ENCODE measurements at places on chromosomes 3 and 15.
A peak's percentile ranks its signal among the peaks of the same experiment; 100 is the strongest.

DNA sequence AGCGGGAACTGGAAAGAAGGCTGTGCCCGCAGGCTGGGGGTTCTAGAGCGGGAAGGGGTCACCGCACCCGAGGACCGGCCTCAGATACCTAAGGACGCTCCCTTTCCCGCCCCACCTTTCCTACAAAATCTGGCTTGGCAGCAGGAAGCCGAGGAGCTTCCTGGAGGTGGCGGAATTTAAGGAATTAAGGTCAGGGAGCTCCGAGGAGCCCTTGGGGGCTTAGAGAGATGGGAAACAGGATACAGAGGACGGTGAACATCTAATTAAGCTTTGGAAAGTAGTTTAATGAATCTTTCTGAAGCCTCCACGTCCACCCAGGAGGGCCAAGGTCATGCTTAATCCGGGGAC, 507 bp upstream of the AP3B2 start:
- no peak for DNase-seq

- no peak for DNase-seq
Measured at GRCh38 chr3:73694983-73695757, 70.4 kb upstream of the PDZRN3 start.

GRCh38 chr15:94736236-94736635, 504.9 kb downstream of the MCTP2 start:
- DNase-seq = no peak

DNA sequence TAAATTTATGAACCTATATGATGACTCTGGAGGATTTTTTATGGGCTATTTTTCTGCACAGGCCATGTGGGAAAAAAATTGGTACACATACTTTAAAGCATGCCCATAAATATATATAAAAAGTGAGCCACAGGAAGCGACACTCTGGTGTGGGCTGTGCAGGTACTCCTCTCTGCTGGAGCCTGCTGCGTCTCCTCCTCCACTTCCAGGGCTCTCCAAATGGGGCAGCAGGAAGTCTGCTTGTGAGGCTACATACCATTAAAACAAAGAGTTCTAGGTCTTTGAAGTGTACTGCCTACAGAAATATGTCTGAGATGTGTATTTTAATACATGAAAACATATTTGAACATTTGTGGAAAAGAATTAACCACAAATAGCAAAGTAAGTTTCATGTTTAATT, 135.1 kb downstream of the CTNNB1 start:
- no peak for DNase-seq

GRCh38 chr3:143594206-143594605, 254.1 kb downstream of the SLC9A9 start:
- DNase-seq = no peak

GRCh38 chr3:127444761-127445160, 145.8 kb downstream of the TPRA1 start:
- DNase-seq = no peak

GRCh38 chr3:9765865-9766264, 3.9 kb downstream of the CAMK1 start:
- no peak for DNase-seq

- no peak for DNase-seq
Measured at GRCh38 chr15:65095011-65095746, 18.6 kb downstream of the KBTBD13 start.

- no peak for DNase-seq
Measured at GRCh38 chr3:69761896-69762767, 22.9 kb downstream of the MITF start.

DNA sequence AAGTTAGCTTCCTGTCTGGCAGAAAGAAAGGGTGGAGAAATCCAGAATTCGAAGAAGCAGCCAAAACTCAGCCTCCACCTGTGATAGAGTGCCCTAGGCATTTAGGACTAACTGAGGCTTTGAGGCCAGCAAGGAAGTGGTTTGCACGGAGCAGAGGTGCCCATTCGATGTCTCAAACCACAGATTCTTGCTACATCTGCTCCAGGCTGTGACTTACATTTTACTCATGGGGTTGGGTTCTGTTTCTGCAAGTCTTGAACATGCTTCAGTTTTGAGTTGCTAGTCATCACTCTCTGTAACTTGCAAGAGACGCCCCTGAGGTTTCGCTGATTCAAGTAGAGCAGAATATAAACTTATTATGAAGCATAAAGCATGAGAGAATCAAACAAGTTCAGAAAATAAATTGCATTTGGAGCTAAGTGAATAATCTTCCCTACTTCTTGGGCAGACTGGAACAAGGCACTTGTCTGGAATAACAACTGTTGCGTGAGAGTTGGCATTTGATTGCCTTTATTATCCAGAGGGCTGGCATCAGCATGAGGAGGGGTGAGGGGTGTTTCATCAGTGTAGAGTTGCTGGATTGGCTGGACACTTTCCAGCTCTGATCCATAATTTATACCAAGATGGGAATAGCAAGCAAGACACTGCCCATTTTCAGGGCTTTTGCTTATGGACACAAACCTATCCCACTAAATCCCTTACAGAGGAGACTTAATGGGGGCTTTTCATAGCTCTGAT, 256.5 kb downstream of the AGBL1 start:
- no peak for DNase-seq

DNA sequence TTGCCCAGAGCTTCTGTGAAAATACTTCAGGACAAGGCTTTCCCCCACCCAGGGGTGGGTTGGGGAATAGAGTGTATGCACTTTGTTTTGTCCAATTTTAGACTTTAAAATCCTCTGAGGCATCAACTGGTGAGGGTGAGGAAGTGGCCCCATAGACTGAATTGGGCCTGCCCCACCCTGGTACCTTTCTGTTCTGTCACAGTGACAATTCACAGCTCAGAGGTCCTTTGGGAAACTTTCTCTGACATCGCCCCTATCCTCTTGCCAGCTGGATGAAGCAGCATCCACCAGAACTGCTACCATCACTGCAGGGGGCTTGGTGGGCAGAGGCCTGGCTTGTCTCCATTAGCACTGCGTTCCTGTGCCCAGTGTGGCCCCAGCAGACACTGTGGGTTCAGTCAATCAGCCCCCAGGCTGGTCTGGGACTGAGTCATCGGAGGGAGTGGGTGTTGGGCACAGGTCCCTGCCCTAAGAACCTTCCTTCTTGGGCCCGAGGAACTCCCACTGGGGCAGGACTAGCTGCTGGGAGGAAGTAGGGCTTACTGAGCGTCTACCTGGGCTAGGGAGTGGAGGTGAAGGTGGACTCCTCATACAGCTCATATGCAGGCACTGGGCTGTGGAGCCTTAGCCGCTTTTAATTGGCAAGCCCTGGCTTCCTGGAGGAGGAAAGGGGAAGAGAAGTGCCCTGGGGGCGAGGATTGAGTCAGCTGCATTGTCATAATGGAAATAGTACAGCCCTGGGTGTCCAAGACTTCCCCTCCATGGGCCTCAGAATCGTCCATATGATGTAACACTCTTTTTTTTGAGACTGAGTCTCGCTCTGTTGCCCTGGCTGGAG, 1.5 kb upstream of the PPM1M start:
- peak; percentile 65 for DNase-seq

All from activated naive CD4-positive, alpha-beta T cell treated with Interleukin-2 at 50 U/mL for 16 hours (primary cell).